Activated CD4-positive, CD25-positive, alpha-beta regulatory T cell treated with anti-CD3 and anti-CD28 coated beads, Interleukin-2, amount 50 U/mL, for 16 hours (primary cell): ENCODE measurements at places on chromosomes 5 and 9.

GRCh38 chr9:69675563-69675962 is 3.4 kb upstream of the APBA1 start:
- no peak for DNase-seq

- DNase-seq, result peak; percentile 44
These were observed 2.8 kb upstream of the RACK1 start for GRCh38 chr5:181246276-181247049.

GRCh38 chr5:154801083-154801482 is 45.9 kb downstream of the LARP1 start:
- DNase-seq, result no peak

- DNase-seq, result no peak
These were observed 3.3 kb downstream of the CYFIP2 start for GRCh38 chr5:157269165-157269671.
